ENCODE measurements at places on chromosomes 4 and X. TPM values are rescaled to one million over a fixed set of nuclear protein-coding genes. Genes with fewer than 3 reads are reported as not detected.

- DNase-seq = no peak
Measured at GRCh38 chr4:183483997-183484396, 20.9 kb upstream of the ING2 start.

GRCh38 chr4:140351093-140352075 is 22.1 kb upstream of the SCOC start:
- DNase-seq = no peak

DNA sequence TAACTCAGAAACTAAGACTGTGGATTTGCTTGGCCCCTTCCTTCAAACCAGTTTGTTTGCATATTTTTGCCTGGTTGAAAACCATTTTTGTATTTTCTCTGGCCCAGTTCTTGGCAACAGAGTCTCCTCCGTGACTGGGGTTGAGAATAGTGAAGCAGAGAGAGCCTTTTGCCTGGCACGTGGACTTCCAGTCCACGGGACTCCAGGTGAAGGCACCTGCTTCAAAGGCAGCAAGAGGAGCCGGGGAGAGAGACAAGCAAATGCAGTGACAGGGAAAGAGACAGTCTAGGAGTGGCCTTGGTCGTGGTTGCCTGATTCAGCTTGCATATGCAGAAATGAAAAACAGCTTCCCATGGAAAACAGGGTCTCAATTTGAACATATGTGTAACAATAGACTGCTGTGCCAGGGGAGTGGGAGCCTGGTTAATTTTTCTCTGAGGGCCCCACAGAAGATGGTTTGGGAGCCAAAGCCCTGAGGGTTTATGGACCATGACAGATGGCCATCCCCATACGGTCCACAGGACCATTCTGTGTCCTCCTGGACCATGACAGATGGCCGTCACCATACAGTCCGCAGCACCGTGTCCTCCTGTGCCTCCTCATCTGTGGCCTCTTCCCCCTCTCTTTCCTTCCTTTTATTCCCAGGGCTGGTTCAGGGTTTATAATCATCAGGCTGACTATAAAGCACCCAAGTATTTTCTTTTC is 272.2 kb upstream of the RASGEF1B start:
- no peak for DNase-seq

GRCh38 chr4:88489100-88489761 is 32.3 kb downstream of the HERC5 start:
- DNase-seq = no peak

- DNase-seq = no peak
Measured at GRCh38 chr4:87042221-87042620, 107.4 kb downstream of the AFF1 start.

The ZCCHC12 gene
- not detected for total RNA-seq

The RAB33A gene
- total RNA-seq = 1.3 TPM

The SOD3 gene
- total RNA-seq = 14.2 TPM

The NALF2 gene
- total RNA-seq = not detected

The GPR143 gene
- 0.43 TPM for total RNA-seq

The RBM46 gene
- total RNA-seq = not detected

The CLNK gene
- not detected for total RNA-seq

The PCDH19 gene
- 0.32 TPM for total RNA-seq

Data from fibroblast of villous mesenchyme (primary cell).